ENCODE measurements at places on chromosomes 3 and 15.

- H3K27me3 ChIP-seq: peaks cover 13% of the 10 kb centered on the region
- peaks cover 24% of the 10 kb centered on the region for H3K4me1 ChIP-seq
- DNase-seq: no peak
- no peaks in the 10 kb centered on the region for H3K36me3 ChIP-seq
- no peak overlapping the region for H3K4me3 ChIP-seq
Observed at GRCh38 chr15:56249092-56249491, 5.4 kb upstream of the RFX7 start.

DNA sequence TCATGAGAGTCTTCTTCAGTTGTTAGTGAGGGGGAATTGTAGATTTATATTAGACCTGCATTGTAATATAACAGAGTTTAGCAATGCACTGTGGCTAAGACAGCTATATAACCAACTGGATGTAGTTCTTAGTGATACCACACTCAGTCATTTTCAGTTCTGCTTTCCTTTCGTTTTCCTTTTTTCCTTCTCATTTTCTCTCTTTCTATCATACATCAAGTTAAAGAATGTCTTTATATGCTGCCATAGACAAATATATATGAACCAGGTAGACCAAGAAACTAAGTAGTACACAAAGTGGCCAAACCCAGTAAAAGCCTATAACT is 43.7 kb upstream of the CD47 start:
- peaks cover 63% of the 10 kb centered on the region for H3K4me1 ChIP-seq
- peak overlapping the region; percentile 82 for H3K27ac ChIP-seq
- peaks cover 43% of the 10 kb centered on the region for H3K36me3 ChIP-seq

DNA sequence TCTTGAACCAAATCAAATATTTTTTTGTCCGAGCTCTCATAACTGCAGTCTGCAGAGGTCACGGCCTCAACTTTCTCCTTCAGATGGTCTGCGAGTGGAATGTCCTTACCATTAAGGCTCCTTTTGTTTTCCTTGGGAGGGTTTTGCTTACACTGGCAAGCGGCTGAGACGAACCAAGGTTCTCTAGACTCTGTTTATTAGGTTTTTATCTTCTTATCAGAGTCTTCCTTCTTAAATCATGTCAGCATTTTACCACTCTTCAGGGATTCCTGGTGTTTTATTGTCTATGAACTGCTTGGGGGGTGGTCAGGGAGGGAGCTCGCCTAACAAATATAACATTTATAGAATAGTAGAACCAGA is 773.7 kb upstream of the NR2F2 start:
- H3K4me3 ChIP-seq: no peak overlapping the region
- H3K27ac ChIP-seq: no peak overlapping the region
- DNase-seq: no peak
- H3K36me3 ChIP-seq: no peaks in the 10 kb centered on the region

GRCh38 chr15:39488961-39489360 is 91.9 kb upstream of the THBS1 start:
- no peak overlapping the region for H3K27ac ChIP-seq
- H3K27me3 ChIP-seq: peaks cover 36% of the 10 kb centered on the region
- H3K36me3 ChIP-seq: no peaks in the 10 kb centered on the region

DNA sequence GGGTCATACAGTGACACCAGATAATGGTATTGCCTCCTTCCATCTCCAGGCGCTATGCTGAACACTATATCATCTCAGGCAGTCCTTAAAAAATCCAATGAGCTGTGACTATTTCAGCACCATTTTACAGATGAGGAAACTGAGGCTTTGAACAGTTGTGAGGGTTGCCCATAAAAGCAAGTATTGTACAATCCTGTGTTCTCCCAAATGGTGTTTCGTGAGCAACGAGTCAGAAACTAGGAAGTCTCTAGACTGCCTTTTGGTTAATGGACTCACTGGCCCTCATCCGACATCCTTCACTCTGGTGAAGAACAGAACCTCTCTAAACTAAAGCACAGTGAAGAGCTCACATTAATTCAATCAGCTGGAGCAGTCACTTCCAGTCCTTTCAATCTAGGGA is 61.8 kb downstream of the ATP8B4 start:
- DNase-seq: no peak
- no peak overlapping the region for H3K27ac ChIP-seq
- peaks cover 61% of the 10 kb centered on the region for H3K4me1 ChIP-seq
- H3K36me3 ChIP-seq: peaks cover 55% of the 10 kb centered on the region
- H3K27me3 ChIP-seq: no peaks in the 10 kb centered on the region

GRCh38 chr3:174951034-174951433 is 91.9 kb downstream of the NAALADL2 start:
- H3K4me1 ChIP-seq: no peaks in the 10 kb centered on the region
- H3K27ac ChIP-seq: no peak overlapping the region
- H3K4me3 ChIP-seq: no peak overlapping the region
- H3K36me3 ChIP-seq: no peaks in the 10 kb centered on the region

- peaks cover 3% of the 10 kb centered on the region for H3K36me3 ChIP-seq
- no peak overlapping the region for H3K4me3 ChIP-seq
- H3K4me1 ChIP-seq: peaks cover 23% of the 10 kb centered on the region
Observed at GRCh38 chr3:53024315-53024714, 21.6 kb downstream of the SFMBT1 start.

DNA sequence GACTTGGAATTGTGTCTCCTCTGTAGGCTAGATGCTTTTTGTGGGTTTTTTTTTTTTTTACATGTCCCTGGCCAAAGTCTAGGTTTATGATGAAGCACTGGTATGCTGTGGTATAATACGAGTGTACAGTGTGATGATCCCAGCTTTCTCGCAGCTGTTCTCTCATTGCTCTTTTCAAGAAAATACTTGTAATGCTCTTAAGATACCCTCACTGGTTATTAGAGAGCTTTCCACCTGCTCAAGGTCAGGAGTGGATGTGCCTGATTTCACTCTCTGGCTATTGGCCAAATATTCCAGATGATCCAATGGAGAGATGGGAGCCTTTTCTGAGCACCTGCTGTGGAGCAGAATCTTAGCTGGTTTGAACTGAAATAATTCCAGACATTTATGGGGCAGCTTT is 215.1 kb downstream of the MYRIP start:
- no peak overlapping the region for H3K4me3 ChIP-seq
- no peaks in the 10 kb centered on the region for H3K4me1 ChIP-seq
- no peaks in the 10 kb centered on the region for H3K36me3 ChIP-seq

DNA sequence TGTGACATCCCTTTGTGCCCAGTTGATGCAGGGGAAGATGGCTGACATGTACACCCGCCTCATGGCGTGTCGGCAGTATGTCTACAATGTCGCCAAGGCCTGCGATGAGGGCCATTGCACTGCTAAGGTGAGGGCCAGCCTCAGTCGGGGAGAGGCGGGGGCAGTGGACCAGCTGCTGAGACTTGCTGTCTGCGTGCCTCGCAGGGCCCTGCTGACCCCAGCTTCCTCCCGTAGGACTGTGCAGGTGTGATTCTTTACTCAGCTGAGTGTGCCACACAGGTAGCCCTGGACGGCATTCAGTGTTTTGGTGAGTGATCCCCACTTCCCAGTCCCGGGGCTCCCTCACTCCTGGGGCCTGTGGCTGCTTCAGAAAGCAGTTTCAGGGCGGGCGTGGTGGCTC is 10.5 kb downstream of the IVD start:
- H3K4me1 ChIP-seq: no peaks in the 10 kb centered on the region
- no peak overlapping the region for H3K4me3 ChIP-seq
- no peaks in the 10 kb centered on the region for H3K27me3 ChIP-seq
- DNase-seq: no peak
- H3K36me3 ChIP-seq: peaks cover 21% of the 10 kb centered on the region

GRCh38 chr3:185363662-185364203 is 797 bp downstream of the MAP3K13 start:
- H3K4me1 ChIP-seq: peaks cover 8% of the 10 kb centered on the region
- peak overlapping the region; percentile 79 for H3K4me3 ChIP-seq
- no peaks in the 10 kb centered on the region for H3K36me3 ChIP-seq
- peaks cover 56% of the 10 kb centered on the region for H3K27me3 ChIP-seq

- H3K4me1 ChIP-seq: no peaks in the 10 kb centered on the region
- no peak for DNase-seq
- no peak overlapping the region for H3K27ac ChIP-seq
- no peak overlapping the region for H3K4me3 ChIP-seq
- no peaks in the 10 kb centered on the region for H3K27me3 ChIP-seq
Observed at GRCh38 chr3:90091549-90091948, 984.1 kb downstream of the EPHA3 start.

Data from activated CD8-positive, alpha-beta memory T cell treated with anti-CD3 and anti-CD28 coated beads, Interleukin-2, amount 10 ng/mL, durations not matched to agents 7 days and 5 days (primary cell).